Posterior vena cava (tissue), 2 donors: ENCODE measurements at places on chromosomes 5 and 9.

- no peak for DNase-seq
Observed at GRCh38 chr9:75169623-75170022, 81.3 kb downstream of the OSTF1 start.

GRCh38 chr9:94677929-94678328, 38.6 kb upstream of the FBP1 start:
- DNase-seq: no peak

- DNase-seq: no peak
Observed at GRCh38 chr5:77936365-77936693, 160.2 kb upstream of the TBCA start.

DNA sequence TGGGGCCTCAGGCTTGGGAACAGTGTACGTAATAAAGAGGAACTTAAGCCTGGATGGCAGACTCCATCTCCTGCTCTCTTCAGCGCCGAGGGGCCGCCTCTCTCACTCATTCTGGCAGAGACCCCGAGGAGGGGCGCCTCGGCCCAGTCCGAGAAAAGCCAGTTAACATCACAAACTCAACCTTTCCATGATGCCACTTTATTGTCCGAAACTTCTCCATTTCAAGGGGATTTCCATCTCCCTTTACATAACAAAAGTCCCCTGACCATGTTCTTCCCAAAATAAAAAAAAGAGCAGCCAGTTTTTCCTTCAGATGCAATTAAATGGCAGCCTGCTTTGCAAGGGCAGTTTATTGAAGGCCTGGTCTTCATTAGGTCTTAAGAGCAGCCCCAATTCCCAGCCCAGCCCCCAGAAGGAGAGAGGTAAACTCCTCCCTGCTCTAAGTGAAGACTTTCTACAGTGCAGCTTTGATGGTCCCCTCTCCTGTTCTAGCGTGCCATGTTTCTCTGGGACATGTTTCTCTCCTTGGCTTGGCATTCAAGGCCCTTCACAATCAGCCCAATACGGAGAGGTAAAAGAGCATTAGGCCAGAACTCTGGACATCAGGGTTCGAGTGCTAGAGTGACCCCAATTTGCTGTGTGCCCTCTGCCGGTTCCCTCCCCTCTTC, 19.5 kb upstream of the RAB14 start:
- DNase-seq: no peak

DNA sequence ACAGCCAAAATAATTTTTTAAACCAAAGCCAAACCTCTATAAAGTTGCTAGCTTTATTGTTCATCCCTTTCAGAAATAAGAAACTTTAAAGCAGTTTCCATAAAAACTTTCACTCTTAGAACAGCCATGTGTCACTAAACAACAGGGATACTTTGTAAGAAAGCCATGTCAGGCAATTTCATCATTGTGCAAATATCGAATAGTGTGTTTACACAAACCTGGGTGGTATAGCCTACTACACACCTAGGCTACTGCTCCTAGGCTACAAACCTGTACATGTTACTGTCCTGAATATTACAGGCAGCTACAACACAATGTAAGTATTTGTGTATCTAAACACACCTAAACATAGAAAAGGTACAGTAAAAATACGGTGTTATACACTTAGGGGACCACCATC, 59.9 kb downstream of the TLE1 start:
- DNase-seq: no peak

DNA sequence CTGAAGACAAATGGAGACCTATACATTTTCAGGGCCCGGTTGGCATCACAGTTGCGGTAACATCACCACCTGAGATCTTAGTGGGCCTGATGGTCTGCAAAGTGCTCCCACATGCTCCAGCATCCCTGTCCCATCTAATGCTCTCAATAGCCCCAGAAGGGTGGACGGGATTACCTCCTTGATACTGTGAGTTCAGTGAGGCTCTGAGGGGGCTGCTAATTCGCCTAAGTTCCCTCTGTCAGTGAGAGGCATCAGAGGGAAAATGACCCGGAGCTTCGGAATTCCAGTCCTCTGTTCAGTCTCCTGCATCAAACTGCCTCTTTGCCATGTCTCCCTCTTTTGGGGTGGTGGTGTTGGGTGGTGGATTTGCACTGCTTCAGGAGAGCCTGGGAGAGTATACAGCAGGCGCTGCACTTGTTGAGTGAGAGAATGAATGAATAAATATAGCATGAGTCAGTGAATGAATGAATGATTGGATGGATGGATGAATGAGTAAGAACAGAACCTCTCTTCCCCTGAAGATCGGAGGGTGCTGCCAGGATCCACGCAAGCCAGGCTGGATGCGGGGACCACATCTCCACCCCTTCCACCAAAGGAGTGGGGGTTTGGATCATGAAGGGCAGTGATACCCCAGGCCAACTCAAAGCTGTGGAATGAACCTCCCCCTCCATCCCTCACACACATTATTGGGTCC, 141.0 kb downstream of the GABBR2 start:
- DNase-seq: no peak
